ENCODE measurements at places on chromosomes 1 and 21.

DNA sequence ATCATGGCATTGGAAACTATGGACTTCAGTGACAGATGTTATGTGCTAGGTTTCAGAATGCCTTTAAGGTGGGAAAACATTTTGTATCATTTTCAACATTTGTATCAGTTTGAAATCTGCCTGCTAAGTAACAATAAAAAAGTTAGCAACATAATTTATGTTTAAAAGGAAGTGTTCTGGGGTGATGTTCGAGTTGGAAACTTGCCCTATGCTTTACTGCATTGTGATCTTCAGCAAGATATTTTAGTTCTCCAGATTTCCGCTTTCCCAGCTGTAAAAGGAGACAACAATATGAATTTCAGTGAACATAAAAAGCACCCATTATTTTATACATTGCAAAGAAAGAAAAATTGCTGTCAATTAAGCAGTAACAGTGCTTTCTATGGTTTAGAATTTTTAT lies 187.4 kb downstream of the DISC1 start:
- no peak for DNase-seq

DNA sequence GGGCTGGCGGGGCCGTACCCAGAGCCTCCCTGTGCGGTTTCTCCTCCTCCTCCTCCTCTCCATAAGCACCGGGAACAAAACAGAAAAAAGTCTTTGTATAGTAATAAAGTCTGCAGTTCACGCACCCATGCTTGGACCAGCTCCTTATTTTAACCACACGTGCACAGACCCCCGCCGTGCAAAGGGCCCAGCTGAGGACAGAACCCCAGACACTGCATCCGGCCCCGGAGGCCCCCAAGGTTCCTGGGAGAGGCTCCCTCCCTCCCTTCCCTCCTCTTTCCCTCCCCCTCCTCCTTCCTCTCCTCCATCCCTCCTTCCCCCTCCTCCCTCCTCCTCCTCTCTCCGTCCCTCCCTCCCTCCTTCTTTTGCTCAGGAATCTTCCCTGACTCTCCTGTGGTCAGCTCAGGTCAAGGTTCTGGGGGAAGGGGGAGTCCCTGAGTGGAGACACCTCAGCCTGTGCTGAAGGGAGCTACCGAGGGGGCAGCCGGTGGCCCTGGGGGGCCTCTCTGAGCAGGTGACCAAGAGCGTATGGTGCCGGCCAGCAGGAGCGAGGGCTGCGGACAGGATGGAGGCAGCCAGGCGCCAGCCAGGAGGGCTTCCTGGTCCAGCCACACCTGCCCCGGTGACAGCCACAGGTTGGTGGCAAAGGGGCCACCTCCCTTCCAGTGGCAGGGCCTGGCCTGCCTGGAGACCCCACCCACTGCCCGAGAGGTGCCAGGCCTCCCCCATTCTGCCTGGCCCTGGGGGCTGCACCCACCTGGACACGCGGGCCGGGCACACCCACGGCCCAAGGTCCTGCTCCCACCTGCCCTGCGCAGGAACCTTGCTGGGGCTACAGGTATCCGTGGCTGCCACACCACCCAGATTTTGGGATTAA lies 3.2 kb upstream of the TTLL10 start:
- DNase-seq, result no peak

- DNase-seq, result no peak
Measured at GRCh38 chr21:42829954-42830353, 49.4 kb downstream of the WDR4 start.

- DNase-seq, result no peak
Measured at GRCh38 chr1:110240476-110241210, 30.5 kb downstream of the KCNC4 start.

DNA sequence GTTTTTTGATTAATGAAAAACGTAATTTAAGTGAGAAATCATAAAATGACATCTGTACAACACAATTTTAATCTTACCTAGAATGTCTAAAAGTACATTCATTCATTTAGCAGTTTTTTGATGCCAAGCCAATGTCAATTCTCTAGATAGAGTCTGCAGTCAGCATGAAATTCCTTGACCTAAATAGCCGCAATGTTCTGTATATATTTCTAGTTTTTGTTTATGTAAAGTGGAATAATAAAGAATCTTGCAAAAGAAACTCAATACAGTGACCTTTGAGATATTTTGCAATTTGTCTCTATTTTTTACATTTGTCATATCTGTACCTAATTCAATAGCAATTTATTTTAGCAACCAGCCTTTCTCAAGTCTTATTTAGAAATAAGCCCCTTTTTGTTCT lies 176.0 kb downstream of the ATP6V1G3 start:
- DNase-seq, result no peak

GRCh38 chr1:185534801-185535200 lies 199.4 kb upstream of the HMCN1 start:
- no peak for DNase-seq

DNA sequence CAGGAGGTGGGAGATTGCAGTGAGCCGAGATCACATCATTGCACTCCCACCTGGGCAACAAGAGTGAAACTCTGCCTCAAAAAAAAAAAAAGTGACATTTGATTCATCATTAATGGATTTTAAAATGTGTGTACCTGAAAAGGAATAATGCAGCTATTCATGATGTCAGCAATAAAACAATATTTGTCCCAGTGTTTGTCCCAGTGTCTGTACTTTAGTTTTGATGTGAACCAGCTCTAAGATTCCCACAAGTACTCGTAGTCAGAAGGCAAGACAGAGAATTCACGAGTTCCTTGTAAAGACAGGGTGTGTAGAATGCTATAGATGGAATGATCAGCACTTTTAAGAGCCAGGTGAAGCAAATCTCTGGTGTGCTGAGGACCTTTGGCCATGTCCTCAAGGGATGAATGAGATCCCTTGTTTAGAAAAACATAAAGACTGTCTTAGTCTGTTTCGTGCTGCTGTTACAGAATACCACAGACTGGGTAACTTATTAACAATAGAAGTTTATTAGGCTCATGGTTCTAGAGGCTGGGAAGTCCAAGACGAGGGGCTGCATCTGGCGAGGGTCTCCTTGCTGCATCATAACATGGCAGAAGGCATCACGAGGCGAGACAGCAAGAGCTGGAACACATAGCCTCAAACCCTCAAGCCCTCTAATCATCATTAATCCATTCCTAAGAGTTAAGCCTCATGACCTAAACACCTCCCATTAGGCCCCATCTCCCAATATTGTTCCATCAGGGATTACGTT lies 12.0 kb upstream of the TMPRSS2 start:
- no peak for DNase-seq

DNA sequence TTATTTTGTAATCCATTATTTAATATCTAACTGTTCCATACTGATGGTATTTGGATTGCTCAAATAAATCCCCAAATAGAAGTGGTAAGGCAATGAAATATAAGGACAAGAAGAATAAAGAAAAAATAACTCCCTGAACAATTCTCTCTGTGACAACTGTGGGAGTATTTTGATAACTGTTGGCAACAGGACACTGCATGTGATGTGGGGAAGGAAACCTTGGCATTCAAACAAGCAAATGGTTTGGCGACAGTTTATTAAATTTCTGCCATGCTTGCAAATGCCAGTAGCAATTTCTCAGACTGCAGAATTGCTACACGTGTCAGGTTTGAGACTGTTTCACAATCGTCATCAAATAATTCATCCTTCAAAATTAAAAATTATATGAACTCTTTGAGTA lies 8.6 kb upstream of the MRPL39 start:
- no peak for DNase-seq

GRCh38 chr1:208047476-208047934 lies 136.6 kb upstream of the CD34 start:
- DNase-seq, result no peak

- DNase-seq, result no peak
Measured at GRCh38 chr1:39574646-39575045, 1.9 kb downstream of the PABPC4 start.

DNA sequence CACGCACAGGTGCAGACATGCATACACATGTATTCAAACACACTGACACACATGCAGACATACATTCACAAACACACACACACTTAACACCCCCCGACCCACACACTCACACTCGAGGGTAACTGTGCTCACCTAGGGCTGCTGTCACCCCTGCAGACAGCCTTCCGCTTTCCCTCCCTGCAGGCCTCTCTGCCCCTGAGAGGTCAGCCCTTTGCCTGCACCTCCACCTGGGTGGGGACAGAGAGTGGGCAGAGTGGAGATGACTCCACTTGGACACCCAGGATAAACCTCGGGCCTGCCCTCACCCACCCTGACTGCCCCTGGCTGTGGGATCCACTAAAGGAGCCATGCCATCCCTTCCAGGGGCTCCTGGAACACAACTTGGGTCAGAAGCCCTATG lies 264.3 kb downstream of the PTPRU start:
- no peak for DNase-seq

GRCh38 chr1:177209357-177209756 lies 38.6 kb downstream of the BRINP2 start:
- no peak for DNase-seq

GRCh38 chr1:230542054-230542453 lies 100.2 kb upstream of the COG2 start:
- DNase-seq, result no peak

GRCh38 chr1:206739411-206740076 lies 31.0 kb upstream of the IL19 start:
- no peak for DNase-seq

DNA sequence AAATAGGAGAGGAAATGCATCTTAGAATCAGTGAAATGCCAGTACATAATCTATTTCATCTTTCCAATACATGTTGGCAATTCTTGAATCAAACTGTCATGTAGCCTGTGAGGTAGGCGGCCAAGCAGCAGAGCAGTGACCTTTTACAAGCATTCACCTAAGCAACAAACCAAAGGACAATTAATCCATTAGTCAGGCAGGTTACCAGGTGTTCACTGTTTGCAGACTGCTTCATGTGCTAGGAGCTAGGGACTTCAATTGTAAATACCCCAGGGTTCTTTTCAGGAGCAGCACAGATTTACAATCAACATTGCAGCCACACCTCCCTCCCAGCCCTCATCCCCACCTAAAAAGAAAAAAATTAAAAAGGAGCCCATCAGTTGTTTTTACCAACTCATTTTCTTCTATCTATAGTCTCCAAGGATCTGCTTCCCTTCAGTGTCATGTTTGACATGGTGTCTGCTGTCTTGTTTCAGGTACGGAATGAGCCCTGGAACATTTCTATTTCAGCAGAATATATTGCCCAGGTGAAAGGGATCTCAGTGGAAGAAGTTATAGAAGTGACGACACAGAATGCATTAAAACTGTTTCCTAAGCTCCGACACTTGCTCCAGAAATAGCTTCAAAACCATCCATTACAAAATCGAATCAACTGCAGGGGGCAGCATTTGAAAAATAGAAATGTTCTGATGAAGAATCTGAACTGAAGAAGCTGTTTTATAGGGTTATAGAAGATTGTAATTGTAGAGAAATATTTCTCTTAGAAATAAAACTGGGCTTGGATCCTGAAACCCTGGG lies 23.0 kb downstream of the TATDN3 start:
- DNase-seq, result no peak

DNA sequence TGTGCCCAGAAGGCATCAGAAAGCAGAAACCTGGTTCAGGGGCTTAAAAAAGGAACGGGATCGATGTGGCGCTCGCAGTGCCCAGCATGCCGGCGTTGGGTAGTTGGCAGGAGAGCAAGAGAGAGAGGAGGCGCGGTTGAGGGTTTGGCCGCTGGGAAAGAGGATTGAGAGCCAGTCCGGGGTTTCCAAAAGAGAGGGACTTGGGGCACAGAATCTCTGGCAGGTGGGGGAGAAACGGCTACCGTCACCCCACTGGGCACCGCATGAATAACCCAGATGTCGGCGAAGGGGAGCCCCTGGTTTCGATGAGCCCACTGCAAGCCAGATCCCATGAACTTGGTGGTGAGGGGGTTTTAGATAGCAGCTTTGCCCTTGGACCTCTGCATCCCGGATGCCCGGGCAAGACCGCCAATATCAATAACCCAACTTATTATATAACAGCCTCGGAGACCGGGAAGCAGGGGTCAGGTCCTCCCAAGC lies 60.4 kb upstream of the ACOT11 start:
- DNase-seq, result no peak

- DNase-seq, result no peak
Measured at GRCh38 chr1:175313672-175314225, 121.2 kb upstream of the KIAA0040 start.

GRCh38 chr1:11802973-11803885 lies 2.5 kb downstream of the MTHFR start:
- peak; percentile 55 for DNase-seq

- no peak for DNase-seq
Measured at GRCh38 chr1:201653233-201653632, 114.3 kb downstream of the NAV1 start.

DNA sequence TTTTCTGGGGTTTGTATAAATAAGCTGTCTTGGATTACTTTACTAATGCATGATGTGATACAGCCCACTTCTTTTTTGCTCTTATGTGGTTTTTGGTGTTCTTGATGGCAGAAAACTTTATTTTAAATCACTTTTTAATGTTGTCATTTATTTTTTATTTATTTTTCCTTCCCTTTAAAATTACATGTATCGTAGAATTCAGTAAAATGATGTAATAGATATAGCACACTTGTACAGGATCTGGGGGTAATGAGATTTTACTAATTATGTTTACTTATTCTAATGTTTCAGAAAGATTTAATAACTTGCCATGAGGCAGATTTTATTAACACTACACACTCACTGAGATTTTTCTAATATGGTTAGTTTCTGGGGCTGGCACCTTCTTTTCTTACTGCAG lies 701 bp upstream of the B3GALT2 start:
- no peak for DNase-seq

- no peak for DNase-seq
Measured at GRCh38 chr1:200242110-200243041, 167.5 kb downstream of the ZNF281 start.

DNA sequence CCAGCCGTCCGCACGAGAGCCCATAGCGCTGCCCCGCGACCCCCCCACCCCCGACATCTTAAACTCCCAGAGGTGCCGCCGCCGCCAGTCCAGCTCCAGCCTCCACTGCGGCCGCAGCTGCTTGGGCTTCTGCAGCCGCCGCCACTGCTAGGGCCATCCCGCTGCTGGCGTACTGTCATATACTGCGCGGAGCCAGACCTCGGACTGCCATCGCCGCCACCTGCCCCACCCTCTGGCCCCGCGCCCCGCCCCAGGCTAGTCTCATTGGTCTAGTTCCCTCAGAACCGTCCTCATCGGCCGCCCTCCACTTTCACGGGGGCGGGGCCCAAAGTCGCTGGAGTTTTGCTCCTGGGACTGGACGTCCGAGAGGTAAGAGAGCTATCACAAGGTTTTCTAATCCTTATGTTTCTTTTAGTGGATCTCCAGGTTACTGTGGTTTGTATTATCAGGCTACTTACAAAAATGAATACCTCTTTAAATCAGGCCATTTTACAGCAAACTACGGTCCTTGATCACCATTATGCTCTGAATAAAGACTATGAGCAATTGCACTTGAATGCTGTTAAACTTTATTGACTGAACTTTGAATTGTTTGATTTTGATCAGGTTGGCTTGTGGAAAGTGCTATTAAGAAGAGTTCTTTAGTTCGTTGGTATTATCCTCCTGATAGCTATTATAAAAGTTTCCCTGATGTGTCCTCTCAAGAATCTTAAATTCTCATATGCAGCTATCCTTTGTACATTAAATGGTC lies 2.8 kb upstream of the CD1D start:
- no peak for DNase-seq

GRCh38 chr1:188062456-188062855 lies 1233.7 kb downstream of the PLA2G4A start:
- no peak for DNase-seq

All from activated T-cell treated with anti-CD3 and anti-CD28 coated beads for 4 hours (primary cell).